Stimulated activated CD8-positive, alpha-beta memory T cell treated with anti-CD3 and anti-CD28 coated beads, Interleukin-2, amount 100 ng/mL, for 1 hour (primary cell): ENCODE measurements at places on chromosomes 2 and 18.

GRCh38 chr2:191009541-191010374, 4.2 kb downstream of the STAT1 start:
- no peak for DNase-seq

- DNase-seq, result no peak
These were observed 83.3 kb downstream of the MALT1 start for GRCh38 chr18:58754544-58755068.

DNA sequence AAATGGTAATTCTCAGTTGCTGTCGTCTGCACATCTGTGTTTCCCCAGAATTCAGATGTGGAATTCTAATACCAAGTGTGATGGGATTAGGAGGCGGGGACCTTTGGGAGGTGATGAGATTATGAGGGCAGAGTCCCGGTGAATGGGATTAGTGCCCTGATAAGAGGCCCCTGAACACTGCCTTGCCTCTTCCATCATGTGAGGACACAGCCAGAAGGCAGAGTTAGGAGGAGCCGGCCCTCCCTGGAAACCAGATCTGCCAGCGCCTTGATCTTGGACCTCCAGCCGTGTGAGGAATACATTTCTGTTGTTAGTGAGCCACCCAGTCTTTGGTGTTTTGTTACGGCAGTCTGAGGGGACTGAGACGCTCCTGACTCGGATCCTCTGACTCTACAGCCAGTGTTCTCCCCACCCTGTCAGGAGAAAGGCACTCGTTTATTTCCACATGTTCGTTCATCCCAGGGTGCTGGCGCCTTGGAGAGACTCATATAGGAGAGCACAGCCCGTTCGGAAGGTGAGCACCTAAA, 395.0 kb downstream of the ZNF516 start:
- no peak for DNase-seq

- DNase-seq, result no peak
These were observed 166.0 kb downstream of the SOCS6 start for GRCh38 chr18:70454704-70455322.

GRCh38 chr2:8848328-8849100, 11.1 kb upstream of the KIDINS220 start:
- no peak for DNase-seq

- DNase-seq, result no peak
These were observed 115.9 kb downstream of the MEIS1 start for GRCh38 chr2:66550826-66551225.

GRCh38 chr2:134943540-134943939, 24.9 kb downstream of the CCNT2 start:
- no peak for DNase-seq

- DNase-seq, result no peak
These were observed 81.0 kb downstream of the TPO start for GRCh38 chr2:1494257-1494656.

- DNase-seq, result no peak
These were observed 18.7 kb downstream of the MAPRE3 start for GRCh38 chr2:26989156-26989555.

- DNase-seq, result no peak
These were observed 3.3 kb downstream of the UGT1A9 start for GRCh38 chr2:233674995-233675394.

- no peak for DNase-seq
These were observed 29.5 kb upstream of the ATRAID start for GRCh38 chr2:27182346-27182745.

DNA sequence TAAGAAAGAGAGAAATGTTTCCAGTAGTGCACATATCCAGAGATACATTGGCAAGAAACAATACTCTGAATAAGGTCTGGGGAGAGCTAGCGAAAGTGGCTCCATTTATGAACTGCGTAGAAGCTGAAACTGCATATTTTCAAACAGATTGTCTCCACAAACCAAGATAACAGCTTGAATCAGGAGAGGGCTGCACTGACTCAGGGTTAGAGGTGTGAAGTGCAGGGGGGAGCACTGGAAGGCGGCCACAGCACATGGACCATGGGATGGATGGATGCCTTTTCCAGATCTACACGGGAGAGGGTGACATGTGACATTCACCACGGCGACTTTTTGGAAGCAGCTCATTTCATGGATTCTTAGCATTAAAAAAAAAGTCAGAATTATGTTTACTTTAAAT, 729.4 kb downstream of the RNF144A start:
- no peak for DNase-seq

DNA sequence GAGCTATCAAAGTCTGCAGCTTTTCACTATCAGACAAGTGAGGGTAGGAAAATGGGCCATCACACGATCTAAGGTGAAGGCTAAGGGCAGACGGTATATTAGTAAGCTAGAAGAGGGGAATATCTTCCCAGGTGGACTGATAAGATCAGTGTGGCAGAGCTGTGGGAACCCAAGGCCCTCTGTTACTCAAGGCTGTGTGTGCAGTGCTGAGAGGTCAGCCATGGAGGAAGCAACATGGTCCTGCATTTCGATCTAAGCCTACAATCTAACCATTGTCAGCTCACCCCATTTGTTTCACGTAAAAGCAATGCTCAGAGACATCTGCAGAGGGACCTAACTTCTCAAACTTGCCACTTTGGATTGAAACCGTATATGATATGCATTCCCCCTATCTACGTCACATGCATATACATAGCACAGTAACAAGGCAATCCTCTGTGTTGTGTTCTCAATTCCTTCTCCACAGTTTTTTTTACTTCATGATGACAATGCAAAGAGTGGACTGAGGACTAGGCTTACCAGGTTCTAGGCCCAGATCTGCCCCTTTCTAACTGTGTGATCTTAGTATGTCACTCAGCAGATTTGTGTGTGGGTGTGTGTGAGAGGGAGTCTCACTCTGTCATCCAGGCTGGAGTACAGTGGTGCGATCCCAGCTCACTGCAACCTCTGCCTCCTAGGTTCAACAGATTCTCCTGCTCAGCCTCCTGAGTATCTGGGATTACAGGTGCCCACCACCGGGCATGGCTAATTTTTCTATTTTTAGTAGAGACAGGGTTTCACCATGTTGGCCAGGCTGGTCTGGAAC, 45.2 kb downstream of the SLC8A1 start:
- no peak for DNase-seq

- DNase-seq, result no peak
These were observed 10.7 kb upstream of the SULT1C4 start for GRCh38 chr2:108367014-108367413.

DNA sequence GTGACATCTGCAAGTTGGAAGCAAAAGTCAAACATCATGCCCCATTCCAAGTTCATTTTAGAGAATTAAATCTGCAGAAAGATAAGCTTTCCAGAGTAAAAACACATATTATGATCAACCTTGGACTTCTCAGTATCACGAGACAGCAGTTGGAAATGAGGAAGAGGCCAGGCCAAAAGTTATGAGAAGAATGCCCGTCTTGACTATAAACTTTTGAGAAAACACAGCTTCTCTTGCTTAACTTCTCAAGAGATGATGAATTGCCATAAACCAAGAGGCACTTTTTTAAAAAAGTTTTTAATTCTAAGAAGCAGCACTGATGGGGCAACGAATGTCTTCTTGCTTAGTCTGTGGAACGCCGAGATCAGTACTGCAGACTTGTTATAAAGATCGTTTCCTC, 52.6 kb upstream of the NFU1 start:
- DNase-seq, result no peak

DNA sequence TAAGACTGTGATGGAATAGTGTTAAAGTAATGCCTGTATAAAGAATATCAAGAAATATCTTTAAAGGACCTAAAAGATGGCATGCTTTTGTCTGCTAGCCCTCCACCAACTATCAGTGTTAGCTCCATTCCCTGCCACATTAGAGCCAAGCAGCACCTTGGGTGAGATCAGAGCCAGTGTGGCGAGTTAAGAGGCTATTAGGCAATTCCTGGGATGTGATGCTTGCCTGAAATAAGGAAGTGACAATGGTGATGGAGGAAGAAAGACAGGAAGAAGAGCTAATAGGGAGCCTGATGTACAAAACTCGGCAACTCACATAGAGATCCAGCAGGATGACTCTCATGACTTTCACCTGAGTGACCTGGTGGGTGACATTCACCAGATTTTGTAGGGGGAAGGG, 143.5 kb downstream of the ZEB2 start:
- DNase-seq, result no peak

DNA sequence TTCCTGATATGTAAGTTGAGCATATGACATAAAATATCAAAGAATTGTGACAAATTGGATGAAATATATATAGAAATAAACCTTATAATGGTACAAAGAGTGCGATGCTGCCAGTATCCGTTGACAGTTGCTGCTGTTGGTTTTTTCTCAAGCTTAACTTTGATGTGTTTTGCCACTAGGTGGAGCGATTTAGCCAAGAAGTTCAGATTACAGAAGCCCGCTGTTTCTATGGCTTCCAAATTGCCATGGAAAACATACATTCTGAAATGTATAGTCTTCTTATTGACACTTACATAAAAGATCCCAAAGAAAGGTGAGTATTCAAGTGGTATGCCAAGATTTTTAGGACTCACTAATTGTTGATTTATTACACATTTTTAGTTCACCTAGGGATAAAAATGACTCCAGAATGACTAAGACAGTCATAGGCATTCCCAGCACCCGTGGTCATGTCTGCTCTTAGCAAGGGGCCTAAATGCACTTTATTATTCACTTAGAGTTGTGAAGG, 2.1 kb downstream of the RRM2 start:
- DNase-seq, result no peak

- no peak for DNase-seq
These were observed 153.6 kb downstream of the ALK start for GRCh38 chr2:29767606-29768335.

DNA sequence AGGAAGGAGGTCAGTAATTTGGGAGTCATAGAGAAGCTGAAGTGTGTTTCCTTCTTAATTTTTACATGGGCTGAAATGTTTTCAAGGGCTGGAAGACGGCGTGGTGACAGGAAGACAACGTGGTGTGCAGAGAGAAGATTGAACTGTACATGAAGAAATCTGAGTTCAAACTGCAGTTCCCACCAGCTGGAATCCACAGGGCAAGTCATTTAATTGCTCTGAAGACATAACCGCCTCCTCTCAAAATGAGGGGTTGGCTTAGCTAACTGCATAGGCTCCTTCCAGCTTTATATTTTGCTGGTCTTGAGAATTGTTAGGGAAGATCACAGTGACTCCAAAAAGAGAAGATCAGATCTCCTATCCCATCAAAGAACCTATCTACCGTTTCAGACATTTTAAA, 103.9 kb downstream of the SLC8A1 start:
- no peak for DNase-seq

DNA sequence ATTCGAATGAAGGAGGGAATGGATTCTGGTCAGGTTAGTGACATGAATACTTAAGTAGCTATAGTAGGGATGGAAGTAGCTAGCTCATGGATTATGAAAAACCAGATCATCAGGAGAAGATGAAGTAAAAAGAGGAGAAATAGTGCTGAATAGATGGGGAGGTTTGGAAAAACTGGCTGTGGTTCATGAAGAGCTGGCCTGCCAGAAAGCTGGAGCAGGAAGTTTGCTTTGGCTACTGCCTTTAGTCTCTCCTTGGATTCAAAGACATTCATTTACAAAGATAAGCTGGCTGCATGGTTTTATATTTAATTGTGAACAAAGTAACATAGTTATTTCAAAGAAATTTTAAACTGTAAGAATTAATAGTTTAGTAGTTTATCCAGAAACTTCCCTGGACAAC, 567.0 kb downstream of the RIT2 start:
- no peak for DNase-seq

DNA sequence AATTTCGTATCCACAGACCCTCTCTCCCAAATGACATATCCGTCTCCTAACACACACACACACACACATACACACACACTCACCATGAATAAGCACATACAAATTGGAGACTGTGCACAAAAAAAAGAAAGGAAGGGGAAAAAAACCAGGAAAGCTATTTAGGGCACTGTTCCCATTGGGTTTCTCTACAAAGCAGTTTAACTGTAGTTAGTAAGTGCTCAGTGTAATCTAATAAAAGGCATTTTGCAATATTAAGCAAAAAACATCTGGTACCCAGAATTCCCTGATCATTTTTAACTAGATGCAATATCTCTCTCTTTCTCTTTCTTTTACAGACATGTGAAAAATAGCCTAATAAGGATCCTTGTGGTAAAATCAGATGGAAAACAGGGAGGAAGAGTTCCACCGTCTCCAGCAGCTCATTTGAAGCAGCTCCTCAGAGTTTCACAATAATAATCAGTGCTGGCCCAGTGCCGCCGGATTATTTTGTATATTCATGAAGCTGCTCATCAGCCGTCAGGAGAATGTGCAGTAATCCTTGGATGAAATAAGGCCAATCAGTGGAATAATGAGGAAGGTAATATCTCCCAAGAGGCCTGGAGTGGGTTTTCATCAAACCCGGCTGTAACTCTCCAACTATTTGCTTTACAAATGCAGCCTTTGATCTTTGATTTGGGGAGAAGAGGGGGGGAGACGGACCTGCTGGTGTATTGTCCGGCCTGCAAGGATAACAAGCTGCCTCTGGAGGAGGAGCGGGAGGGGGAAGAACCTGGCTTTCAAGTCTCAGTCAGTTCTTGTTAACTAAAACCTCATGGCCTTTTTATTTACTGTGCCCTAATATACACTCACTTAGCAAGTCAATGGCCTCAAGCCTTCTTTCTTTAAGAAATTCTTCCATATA, 227.6 kb upstream of the SMIM21 start:
- no peak for DNase-seq

- no peak for DNase-seq
These were observed 33.6 kb downstream of the HPCAL1 start for GRCh38 chr2:10336283-10336682.

GRCh38 chr2:105373344-105373781, 25.5 kb downstream of the FHL2 start:
- DNase-seq, result no peak

- no peak for DNase-seq
These were observed 115.2 kb downstream of the SLC5A7 start for GRCh38 chr2:108101481-108101880.

DNA sequence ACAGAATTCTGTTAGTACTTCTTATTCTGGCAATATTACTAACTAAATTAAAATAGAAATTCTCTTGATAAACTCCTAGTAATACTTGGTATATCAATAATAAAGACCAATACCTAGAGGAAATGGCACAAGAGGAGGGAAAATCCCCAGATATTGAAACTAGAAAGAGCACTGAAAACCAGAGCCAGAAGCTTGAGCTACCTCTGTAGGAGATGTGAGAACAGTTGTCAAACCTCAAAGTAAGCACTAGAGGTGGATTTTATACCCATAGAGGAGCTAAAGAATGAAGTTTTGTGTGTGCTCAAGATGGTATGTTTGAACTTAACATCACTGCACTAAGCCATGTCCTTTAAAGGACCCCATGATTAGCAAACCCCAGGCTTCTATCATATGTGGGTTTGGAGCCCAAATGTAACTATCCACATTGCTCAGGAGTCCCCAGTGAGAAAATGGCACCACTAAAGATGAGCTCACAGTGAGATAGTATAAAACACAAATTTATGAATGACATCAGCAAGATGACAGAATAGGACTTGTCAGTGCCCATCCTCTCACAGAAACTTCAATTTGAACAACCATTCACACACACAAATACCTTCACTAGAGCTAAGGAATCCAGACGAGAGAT, 122.1 kb downstream of the PKP4 start:
- no peak for DNase-seq

GRCh38 chr18:31840499-31840898, 79.8 kb upstream of the SLC25A52 start:
- DNase-seq, result no peak

- DNase-seq, result no peak
These were observed 84.8 kb upstream of the DNAJC10 start for GRCh38 chr2:182631299-182631698.

GRCh38 chr2:169012812-169013627, 18.1 kb downstream of the ABCB11 start:
- DNase-seq, result no peak
